ENCODE measurements at places on chromosomes 4 and X. TPM values are rescaled to one million over a fixed set of nuclear protein-coding genes. Genes with fewer than 3 reads are reported as not detected.

DNA sequence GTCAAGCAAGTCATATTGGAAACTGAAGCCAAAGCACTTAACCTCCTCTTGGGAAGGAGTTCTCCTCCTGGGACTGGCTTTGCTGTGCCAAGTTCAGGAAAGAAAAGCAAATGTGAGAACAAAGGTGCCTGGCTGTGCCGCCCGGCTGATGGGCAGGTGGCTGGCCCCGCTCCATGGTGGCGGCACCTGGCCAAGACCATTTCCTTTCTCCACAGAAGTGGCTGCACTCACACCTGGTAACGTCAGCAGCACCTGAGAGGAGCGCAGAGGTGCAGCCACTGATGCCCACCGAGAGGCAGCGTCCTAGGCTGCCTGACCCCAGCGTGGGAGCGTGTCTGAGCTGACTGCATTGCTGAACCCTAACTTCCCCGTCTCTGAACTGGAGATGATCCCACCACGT, 54.3 kb downstream of the DCTD start:
- no peak for DNase-seq

GRCh38 chr4:56463711-56464110, 3.7 kb upstream of the SRP72 start:
- DNase-seq: no peak

GRCh38 chrX:110915570-110915969, 120.0 kb upstream of the CHRDL1 start:
- DNase-seq: no peak

- DNase-seq: no peak
Measured at GRCh38 chr4:5033281-5033841, 14.1 kb upstream of the CYTL1 start.

DNA sequence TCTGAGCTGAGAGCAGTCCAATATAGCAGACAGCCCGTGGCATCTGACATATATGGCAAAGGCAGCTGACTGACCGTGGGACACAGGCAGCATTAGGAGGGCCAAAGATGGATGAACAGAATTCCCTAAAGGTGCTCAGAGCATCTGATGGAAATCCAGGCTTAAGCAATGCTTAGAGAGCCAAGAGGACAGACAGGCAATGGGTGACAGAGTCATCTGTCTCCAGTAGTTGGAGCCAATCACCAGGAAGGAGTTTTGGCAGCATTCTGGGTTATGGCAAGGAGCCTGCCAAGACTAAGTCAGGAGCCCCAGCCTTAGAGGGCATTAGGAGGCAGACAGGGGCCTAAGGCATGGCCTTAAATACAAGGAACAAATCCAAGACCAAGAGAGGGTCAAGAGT, 153.3 kb upstream of the USP9X start:
- no peak for DNase-seq

GRCh38 chr4:95674521-95674981, 125.8 kb upstream of the UNC5C start:
- DNase-seq: no peak

GRCh38 chr4:173213296-173213695, 44.7 kb downstream of the GALNT7 start:
- DNase-seq: no peak

GRCh38 chrX:46381630-46382029, 163.6 kb downstream of the ZNF674 start:
- DNase-seq: peak; percentile 17

GRCh38 chrX:22665818-22666217, 333.9 kb upstream of the DDX53 start:
- no peak for DNase-seq

RBM47 gene
- polyA plus RNA-seq: 0.44 TPM

GRCh38 chr4:123941306-123941705, 544.7 kb downstream of the SPRY1 start:
- peak; percentile 61 for DNase-seq

- no peak for DNase-seq
Measured at GRCh38 chrX:150526692-150527091, 41.7 kb upstream of the MTM1 start.

- peak; percentile 86 for DNase-seq
Measured at GRCh38 chr4:73603271-73603710, 16.9 kb downstream of the RASSF6 start.

GRCh38 chrX:51837921-51838320, 55.5 kb upstream of the MAGED1 start:
- DNase-seq: peak; percentile 52

PAGE5 gene
- polyA plus RNA-seq: not detected

ENPEP gene
- 0.07 TPM for polyA plus RNA-seq

DNA sequence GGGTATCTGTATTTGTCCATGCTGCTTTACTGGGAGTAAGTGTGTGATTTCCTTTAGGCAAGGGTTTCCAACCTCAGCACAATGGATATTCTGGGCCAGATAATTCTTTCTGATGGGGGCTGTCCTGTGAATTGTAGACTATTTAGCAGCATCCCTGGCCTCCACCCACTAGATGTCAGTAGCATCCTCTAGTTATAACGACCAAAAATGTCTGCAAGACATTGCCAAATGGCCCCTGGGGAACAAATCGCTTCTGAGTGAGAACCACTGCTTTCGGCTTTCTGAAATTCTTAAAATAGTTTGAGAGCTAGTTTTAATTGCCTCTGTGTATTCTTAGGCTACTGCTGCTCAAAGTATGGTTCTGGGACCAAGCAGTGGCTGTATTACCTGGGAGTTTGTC, 81.2 kb upstream of the GPM6B start:
- peak; percentile 22 for DNase-seq

GRCh38 chrX:150372280-150372679, 9.2 kb downstream of the MAMLD1 start:
- no peak for DNase-seq

DNA sequence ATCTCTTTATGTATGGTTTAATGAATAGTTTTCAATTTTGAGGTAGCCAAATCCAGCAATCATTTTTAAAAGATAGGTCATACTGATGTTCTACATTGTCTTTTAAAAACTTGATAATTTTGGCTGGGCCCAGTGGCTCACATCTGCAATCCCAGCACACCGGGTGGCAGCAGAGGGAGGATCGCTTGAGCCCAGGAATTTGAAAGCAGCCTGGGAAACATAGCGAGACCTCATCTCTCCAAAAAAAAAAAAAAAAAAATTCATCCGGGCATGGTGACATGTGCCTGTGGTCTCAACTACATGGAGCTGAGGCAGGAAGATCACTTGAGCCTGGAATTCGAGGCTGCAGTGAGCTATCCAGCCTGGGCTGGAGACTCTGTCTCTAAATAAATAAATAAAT, 419.8 kb downstream of the GALNTL6 start:
- DNase-seq: no peak

SULT1E1 gene
- not detected for polyA plus RNA-seq

DNA sequence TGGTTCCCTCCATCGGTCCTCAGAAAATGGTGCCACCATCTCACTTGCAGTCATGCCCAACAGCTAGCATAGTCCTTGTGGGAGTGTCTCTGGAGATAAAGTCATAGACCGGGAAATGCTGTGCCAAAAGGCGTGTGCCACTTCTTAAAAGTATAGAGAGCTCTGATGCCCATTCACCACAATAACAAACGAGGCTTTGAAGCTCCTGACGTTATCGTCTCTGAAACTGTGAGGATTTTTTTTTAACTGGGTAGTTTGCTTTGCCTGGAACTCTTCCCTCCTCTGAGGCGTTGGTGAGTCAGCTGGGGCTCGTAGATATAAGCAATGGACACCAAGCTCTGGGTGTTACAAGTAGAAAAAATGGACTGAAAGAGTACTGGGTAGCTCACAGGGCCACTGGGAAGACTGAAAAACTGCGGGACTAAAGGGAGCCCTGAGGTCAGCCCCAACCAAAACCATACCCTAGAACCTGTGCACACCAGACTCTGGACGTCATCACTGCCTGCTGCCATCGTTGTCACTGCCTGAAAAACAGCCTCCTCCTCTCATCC, 89.4 kb upstream of the TRIM2 start:
- DNase-seq: peak; percentile 84

All from IMR-90 (cell line).